ENCODE measurements at places on chromosomes 13 and 19.
A peak's percentile ranks its signal among the peaks of the same experiment; 100 is the strongest.

DNA sequence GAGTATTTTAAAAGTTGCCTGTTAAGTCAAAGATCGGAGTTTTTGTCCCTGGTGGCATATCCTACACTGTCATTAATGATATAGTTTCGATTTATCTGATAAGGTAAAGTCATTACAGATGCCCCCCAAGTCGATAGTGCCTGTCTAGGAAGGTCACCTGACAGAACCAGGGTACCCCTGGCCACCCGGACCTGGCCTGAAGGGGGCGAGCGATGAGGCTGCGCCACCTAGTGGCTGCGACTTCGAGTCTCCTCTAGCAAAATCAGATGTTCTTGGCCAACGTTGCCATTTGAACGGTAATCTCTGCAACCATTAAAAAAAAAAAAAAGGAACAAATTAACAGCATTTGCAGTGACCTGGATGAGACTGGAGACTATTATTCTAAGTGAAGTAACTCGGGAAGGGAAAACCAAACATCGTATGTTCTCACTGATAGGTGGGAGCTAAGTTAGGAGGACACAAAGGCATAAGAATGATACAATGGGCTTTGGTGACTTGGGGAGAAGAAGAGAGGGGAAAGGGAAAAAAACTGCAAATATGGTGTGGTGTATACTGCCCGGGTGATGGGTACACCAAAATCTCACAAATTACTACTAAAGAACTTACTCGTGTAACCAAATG, 565.1 kb downstream of the LIG4 start:
- no peak for DNase-seq

DNA sequence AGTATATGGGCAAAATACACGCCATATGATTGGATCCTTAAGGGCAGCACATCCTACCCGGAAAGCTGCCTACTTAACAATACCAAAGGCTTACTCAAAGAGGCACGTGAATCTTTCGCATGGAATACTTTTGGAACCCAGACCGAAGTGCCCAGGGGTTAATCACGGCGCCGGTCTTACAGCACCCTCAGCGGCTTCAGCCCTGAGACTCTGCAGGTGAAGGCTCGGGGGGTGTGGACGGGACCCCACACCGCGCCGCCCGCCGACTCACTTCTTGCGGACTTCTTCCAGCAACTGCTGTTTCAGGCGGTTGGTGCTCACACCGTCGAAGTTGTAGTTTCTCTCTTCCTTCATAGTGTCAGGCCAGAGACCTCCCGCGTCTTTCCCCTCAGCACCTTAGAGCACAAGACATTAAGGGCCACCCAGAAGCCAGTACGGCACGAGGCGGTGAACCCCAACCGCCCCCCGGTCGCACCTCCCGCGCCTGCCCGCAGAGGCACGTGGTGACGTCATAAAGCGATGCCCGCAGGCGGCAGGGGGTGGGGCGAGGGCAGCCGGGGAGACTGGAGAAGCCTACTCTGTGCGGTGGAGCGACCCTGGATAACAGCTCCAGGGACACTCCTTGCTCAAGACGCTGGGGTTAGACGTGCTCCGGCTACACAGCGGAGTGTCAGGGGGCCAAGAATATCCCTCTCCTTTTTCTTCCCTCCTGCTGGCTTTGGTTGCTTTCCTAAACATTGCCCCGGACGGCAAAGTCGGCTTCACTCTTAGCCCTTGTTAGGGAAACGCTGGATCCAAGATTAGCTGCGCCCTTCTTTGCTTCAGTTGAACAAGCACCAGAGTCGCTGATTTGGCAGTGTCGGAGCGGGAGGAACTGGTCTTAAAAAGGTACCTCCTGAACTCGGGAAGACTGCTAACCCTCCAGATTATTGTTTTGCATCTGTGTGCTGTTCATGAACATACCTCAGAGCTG, at the start of gene CCDC169:
Gene CCDC169 (minus strand): TSS at position 449 of the 973 bp plus-strand sequence. CDS start 95 bp downstream, at position 354.
- peak; percentile 48 for DNase-seq

DNA sequence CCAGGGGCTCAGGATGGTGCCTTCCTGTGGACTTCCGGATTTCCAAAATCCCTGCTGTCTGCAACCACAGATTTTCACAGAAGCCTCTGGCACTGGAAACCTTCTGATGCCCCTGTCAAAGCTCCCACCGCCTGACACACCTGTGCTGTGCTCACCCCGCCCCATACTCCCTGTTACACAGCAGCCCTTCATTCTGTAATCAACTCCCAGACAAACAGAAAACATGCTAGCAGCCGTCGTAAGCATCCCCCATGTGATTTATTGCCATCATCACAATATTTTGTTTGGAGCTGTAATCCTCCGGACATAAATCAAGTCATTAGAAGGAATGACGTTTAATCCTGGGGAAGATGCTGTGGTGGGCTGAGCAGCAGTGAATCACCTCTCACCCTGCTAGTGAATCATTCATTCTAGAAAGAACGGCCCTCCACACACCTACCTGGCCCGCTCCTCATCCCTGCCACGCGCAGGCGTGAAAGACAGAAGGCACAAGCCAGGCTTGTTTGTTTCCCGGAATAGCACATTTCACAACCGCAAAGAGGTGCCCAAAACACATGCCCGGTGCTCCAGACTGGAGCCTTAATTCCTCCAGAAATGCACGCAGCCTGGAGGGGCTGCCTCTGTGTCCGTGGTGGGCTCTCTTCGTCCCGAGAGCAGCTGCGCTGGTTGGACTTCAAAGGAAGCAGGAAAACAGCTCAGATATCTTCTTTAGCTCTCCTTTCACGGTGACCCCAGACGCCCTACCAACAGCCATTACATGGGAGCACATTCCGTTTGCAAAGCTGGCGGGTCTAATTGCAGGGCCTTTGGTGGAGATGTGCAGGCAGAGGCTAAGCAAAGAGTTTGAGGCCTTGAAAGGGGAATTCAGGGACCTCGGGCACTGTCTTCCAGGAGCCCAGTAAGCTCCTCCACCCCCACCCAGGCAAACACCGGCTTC, 41.3 kb upstream of the KCTD15 start:
- DNase-seq, result no peak

DNA sequence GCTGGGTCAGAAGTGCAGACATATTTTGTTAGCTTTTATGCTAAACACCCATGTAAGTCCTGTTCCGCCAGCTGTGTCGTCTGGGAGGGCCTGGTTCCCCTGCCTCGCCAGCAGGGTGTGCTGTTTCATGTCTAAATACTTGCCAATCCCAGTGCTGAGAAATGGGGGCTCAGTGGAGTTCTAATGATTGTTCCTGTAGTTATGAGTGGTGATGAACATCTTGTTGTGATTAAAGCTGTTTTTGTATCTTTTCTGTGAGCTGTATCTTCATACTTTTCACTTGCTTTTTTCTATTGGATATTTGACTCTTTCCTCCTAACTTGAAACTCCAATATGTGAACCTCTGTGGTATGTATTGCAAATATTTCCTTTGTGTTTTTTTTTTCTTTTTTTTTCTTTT, 32.7 kb downstream of the KDM4B start:
- DNase-seq, result no peak

GRCh38 chr13:44842158-44842557, 147.1 kb downstream of the NUFIP1 start:
- DNase-seq, result no peak

DNA sequence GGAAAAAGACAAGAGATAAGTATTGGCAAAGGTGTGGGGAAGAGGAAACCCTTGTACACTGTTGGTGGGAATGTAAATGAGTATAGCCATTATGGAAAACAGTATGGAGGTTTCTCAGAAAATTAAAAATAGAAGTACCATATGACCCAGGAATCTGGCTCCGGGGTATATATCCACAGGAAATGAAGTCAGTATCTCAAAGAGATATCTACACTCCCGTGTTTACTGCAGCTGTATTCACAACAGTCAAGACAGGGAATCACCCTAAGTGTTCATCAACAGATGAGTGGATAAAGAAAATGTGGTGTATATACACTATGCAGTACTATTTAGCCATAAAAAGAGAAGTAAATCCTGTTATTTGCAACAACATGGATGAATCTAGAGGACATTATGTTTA, 13.5 kb downstream of the KCTD12 start:
- DNase-seq, result no peak

DNA sequence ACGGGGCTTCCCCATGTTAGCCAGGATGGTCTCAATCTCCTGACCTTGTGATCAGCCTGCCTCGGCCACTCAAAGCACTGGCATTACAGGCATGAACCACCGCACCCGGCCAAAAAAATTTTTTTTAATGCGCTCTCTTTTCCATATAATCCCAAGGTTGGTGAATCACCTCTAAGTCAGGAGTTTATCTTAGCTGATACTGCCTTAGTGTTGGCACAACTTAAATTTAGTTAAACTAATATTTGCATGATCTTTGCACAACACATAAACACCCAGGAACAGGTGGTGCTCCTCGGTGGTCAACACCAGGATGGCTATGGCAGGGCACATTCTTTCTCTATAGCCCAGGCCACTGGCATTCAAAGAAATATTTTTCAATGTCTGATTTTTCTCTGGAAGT, 24.1 kb upstream of the PSG7 start:
- DNase-seq, result no peak
